ENCODE measurements at places on chromosomes 2 and 18.

DNA sequence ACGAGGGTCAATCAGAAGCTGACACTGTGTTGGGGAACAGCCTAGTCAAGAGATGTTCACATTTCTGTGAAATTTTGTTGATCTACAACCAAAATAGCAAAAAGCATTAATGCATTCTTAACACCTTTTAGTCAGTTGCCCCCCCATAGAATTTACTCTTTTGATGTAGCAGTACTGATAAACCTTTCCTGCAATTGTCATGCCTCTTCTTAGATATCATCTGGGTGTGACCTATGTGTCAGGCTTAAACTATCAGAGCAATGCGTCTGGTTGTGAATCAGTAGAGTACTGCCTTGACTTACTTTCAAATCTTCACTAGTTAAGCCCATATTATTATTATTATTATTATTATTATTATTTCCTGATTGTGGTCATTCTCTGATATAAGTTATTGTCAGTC, 61.9 kb downstream of the GREB1L start:
- no peak for DNase-seq

GRCh38 chr2:191082321-191082720, 68.3 kb upstream of the STAT1 start:
- DNase-seq = no peak

GRCh38 chr2:104848526-104848925, 5.4 kb upstream of the POU3F3 start:
- no peak for DNase-seq

GRCh38 chr2:207434899-207435465, 94.8 kb upstream of the CREB1 start:
- DNase-seq = no peak

GRCh38 chr18:47604021-47604420, 326.4 kb downstream of the SMAD2 start:
- DNase-seq = no peak

- no peak for DNase-seq
These were observed 225.3 kb upstream of the AGAP1 start for GRCh38 chr2:235268535-235268934.

DNA sequence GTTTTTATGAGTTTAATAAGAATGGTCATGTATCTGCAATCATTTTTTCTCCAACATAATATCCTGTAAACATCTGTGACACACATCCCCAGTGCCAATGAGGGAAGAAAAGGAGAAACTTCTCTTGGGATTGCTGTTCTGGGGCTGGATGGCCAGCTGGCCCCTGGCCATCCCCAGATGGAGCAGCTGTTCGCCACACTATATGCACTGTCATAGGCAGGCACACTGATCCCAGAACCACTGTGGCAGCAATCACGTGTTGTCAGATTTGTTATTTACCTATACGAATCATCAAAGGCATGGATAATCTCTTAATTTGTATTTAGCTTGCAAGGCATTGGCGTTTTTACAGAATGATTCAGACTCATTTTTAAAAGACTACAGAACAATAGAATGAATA, 167.6 kb upstream of the ACAA2 start:
- no peak for DNase-seq

DNA sequence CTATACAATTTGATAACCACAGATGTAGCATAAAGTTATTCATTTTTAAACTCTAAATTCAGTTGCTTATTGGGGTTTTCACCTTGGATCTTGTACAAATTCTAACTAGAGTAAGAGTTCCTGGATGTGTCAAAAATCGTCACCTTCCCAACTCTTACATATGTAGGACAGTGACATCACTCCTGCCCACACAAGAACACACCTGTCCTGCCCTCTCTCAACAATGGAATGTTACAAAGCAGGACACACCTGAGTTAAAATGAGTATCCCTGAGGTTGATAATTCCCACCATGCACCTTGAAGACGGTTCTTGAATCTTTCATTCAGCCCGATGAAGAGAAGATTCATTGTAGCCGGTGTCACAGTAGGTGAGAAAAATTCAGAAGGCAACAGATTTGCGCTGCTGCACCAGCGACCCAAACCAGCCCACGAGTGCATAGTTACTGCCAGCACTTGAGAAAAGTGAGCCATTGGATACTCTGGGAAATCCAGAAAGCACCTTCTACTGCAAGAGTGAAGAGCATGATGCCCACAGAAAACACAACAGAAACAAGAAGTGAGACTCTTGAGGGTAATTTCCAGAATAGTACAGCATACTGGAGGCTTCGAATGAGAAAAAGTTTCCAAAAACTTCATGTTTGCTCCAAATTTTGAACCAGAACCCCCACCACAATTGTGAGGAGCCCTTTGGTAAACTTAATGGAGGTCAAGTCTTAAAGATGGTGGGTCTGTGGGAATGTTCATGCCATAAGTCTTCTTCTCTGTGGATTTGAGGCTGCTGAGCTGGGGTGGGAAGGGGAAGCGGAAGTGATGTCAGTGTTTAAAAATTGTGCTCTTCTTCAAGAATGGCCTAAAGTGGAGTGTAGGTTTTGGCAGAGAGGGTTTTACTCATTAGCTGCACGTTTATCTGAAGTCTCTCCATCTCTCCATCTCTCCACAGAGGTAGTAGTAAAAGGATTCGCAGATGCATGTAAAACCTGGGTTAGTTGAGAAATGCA, 34.7 kb upstream of the ADAM23 start:
- DNase-seq = no peak

GRCh38 chr18:49859725-49860124, 46.4 kb upstream of the ACAA2 start:
- no peak for DNase-seq

DNA sequence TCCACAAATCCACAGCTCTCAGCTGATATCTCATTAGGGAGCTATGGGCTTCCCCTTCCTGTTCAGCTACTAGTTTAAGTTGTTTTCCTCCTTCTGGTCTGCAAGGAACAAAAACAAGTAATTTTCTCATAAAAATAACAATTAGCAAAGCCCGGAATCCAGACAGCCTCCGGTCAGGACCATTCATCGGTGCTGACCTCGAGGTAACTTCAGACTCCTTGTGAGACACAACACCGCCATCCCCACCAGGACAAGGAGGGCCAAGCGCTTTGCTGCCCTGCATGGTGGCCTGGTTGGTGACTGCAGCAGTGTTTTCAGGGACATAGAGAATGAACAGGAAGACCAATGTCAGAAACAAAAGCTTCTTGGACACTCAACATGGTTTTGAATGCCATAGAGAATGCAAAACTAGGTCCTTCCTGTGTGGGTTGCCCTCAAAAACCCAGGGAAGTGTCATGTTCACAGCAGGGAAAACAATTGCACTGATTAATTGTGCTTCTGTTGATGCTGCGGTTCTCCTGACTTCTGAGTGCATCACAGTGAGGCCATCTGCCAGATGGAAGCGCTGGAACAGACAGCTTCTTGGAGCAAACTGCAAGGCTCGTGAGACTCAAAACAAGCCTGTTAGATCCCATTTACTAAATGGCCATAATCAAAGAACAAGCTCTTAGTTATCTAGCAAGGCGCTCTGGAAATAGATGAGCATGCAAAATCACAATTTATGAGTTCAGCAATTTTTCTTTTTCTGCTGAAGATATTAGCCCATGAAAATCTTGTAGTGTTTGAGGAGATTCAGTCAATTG, 77.1 kb downstream of the HS1BP3 start:
- DNase-seq = no peak

DNA sequence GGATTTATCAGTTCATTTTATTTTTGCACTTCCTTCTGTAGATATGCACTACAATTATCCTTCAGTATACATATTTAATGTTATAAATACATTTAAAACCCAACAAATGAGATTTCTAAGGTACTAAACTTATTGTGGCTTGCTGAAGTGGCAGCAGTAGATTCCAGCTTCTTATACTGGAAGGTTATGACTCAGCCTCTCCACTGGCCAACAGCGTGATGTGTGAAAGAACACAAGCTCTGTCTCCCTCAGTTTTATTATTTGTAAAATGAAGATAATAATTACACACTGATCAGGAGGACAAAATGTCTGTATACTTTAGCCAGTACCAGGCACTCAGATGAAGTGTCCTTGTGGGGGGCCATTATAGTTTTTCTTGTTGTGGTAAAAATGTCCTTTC, 1147.1 kb downstream of the CNTNAP5 start:
- DNase-seq = no peak

- no peak for DNase-seq
These were observed 28.2 kb downstream of the RND3 start for GRCh38 chr2:150459281-150459680.

DNA sequence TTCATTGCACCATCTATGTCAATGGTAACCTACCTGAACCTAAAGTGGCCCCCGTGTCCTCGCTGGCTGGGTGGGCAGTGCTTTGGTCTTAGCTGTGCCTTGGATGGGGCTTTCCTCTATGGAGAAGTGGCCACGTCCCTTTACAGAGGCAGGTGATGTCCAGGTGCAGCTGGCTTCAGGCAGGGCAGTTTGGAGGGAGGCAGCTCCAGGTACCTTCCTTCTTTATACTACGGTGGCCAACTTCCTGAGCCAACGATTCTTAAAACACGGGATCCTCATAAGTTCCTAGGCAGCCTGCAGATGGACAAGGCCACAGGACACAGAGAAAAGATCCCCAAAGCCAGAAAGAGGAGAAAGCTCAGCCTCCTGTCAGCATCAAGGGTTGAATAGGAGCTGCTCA, 517.3 kb upstream of the HS6ST1 start:
- no peak for DNase-seq

DNA sequence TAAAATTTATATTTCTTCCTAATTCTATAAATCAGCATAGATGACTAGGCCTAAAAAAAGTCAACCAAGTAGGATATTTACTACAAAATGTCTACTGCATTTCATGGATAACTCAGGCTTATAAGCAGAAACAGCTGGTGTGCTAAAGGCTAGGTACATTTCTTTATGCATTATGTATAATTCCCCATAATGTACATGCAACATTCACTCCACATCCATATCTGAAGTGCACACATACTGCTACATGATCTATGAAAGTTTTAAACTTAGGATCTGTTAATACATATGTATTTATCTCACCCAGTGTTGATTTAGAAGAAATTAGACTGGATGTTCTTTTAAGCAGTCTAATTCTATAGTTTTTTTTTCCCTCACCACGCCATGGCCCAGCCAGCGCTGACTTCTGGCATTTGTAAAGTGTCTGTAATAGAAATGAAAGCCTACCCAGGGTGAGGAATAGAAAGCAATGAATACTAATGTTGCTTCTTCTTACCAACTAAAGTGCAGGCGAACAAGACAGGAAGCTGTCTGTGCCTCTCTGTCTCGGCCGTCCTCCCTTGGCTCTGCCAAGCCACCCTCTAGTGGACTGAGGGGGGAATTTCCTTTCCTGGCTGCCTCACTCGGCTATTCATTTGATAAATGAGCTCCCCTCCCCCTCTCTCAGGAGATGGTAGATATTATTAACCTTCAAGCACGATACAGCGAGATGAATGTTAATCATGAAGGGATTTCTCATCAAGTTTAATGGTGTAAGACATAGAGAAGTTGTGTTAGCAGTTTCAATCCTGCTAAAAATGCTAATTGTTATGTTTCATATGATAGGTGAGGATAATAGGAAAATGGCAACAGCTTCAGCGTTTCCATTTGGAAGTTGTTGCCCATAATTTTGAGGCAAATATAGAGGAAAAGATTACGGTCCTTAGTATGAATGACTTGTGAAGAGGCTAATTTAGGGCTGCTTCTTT, 384.5 kb downstream of the MTX2 start:
- DNase-seq = no peak

DNA sequence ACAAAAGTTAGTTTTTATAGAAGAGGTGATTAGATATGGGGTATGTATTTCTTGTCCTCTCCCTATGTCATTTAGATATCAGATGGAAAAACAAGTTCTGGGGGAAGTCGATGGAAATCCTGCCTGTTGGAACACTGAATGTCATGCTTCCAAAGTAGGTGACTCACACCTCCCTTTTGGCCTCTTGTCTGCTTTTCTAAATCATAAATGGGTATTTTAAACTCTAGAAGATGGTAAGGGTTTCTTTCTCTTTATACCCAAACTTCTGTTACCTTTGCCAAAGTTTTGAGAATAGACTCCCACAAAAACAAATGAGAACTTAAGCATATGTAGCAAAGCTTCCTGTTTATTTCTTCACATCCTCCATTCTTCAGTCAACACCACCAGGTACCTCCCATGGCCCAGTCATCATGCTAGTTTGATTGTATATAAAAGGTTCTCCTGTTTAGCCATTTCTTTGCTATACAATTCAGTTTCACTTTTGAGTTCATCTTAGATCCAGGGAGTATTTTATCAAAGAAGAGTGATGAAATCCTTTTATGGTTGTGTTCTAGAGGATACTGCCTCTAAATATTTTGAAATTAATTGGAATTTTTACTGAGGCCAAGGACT, 63.9 kb downstream of the PRKRA start:
- DNase-seq = no peak

- no peak for DNase-seq
These were observed 772.8 kb upstream of the LRRTM1 start for GRCh38 chr2:81077396-81077795.

DNA sequence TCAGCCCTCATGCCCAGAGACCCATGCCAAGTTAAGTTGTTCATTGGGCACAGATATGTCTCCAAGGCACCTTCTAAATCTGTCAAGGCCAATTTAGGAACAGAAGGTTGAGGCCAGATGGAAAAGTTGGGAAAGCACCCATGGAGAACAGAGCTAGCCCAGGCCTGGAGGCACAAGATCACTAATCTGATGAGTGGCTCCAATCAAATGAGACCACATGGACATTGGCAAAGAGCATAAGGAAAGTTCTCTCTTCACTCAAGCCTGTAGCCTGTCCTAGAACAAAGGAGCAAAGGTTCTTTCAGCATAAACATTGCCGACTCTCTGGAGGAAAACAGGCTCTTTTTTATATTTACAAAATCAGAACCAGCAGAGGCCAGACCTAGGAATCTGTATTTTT, 154.8 kb downstream of the RNF152 start:
- DNase-seq = no peak

DNA sequence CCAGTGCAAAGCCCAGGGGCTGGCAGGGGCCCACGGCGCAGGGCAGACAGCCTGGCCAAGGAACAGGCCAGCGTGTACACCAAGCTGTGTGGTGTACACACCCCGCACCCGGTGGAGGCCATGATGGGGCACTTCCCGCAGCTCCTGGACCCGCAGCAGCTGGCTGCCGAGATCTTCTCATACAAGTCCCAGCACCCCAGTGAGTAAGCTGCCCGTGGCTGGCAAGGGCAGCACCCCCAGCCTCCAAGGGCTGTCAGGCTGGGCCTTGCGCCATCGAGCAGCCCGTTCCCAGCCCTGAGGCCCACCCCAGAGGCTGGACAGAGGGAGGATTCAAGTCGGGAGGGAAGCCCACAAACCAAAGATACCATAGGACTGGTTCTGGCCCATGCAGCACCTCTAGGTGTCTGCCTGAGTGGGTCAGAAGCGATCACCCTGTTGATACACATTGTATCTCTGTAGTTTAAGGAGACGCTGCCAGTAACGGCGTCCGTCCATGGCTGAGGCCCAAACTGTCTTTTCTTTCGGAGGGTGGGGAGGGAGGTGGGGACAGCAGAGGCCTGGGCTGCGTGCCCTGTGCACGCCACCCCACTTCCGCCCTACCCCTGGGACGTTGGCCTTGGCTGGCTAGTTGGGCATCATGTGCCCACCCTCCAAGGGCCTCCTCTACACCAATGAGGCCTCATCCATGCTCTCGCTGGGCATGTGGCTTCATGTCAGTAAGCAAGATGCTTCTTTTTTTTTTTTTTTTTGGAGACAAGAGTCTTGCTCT, 16.8 kb upstream of the MTERF4 start:
- DNase-seq = no peak

All from activated CD4-positive, alpha-beta T cell treated with anti-CD3 and anti-CD28 coated beads for 24 hours (primary cell).